ENCODE measurements at places on chromosomes 7 and 10.

- no peak for DNase-seq
These were observed 23.5 kb upstream of the C1QL3 start for GRCh38 chr10:16545116-16545736.

GRCh38 chr10:43249151-43249961, 17.5 kb downstream of the RASGEF1A start:
- no peak for DNase-seq

- no peak for DNase-seq
These were observed 6.9 kb upstream of the TNS3 start for GRCh38 chr7:47588704-47589225.

- DNase-seq, result no peak
These were observed 177.0 kb upstream of the GLI3 start for GRCh38 chr7:42414028-42414427.

DNA sequence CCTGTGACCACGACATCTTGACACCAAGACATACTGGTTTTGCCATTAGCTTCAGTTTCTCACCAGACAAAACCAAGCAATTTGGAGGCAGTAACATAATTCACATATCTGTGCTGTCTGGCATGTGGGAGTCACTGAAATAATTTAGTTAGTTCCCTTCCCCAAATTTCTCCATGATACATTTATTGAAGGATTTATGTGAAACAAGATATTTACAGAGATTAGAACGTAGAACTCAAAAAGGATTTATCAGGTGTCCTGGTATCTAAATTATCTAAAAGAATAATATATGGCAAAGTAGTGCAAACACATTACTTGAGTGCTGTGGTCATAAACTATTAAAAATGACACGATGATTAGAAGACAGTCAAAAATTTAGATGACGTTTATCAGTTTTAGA, 98.7 kb downstream of the ETV1 start:
- no peak for DNase-seq

- DNase-seq, result no peak
These were observed 11.1 kb downstream of the YWHAG start for GRCh38 chr7:76347710-76348109.

DNA sequence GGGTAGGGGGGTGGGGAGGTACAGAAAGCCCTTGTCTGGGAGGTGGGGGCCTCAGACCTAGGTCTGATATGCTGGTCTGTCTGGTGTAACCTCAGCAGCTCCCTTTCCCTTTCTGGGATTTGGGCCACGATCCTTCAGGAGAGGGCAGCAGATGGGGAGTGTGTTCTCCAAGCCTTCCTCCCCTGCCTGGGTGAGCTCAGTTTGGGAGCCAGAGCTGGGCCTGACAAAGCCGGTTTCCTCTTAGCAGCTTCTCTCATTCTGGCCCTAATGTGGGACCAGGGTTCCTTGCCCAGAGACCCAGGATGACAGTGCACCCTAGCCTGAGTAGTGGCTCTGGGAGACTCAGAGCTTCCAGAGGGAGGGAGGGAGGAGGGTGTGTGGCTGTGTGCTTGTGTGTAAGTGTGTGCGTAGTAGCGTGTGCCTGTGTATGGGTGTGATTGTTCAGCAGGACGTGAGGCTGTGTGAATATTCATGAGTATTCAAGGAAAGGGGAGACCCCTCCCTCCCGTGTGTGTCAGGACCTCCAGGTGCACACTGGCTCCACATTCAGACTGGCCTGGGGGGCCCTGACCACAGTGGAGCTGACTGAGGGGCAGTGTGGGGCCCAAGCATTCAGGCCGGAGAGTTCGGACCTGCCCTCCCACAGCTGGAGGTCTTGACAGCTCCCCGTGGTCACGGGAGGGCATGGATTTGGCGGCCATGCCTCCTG, 96.5 kb downstream of the ZMIZ1 start:
- no peak for DNase-seq

DNA sequence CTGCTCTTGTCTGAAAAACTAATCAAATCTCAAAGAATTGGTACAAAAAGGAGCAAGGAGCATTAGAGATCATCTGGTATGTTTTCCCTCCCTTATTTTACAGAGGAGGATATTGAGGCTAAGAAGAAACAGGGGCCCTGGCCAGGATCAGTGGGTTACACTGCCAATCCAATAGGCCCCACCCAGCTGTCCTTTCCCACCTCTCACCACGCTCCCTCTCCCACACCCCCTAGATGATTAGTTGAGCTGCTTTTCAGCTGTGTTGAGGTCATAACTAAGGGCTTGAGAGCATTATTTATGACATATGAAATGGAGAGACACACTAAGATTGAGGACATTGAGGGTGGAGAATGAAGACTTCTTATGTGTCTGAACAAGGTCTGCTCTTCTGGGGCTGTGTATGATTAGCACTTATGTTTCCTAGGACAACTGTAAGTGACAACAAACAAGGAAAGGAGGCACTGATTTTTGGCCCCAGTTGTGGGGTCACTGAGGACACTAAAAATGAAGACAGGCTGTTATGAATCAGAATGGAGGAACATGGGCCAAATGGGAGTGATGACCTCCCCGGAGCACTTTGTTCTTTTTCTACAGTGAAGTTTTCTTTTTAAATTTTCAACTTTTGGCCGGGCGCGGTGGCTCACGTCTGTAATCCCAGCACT, 26.5 kb downstream of the VWA2 start:
- no peak for DNase-seq

DNA sequence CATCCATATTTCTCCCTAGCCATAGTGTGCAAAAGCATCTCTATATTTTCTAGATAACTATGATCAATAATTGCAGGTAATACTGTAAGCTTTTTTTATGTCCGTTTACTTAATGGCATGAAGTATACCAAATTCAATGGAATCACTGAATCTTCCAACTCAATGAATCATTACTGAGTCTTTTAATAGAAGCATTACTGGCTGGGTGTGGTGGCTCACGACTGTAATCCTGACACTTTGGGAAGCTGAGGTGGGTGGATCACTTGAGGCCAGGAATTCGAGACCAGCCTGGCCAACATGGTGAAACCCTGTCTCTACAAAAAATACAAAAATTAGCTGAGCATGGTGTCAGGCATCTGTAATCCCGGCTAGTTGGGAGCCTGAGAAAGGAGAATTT, 372.5 kb downstream of the BMPER start:
- DNase-seq, result no peak

- no peak for DNase-seq
These were observed 8.0 kb downstream of the PSD start for GRCh38 chr10:102410429-102411073.

DNA sequence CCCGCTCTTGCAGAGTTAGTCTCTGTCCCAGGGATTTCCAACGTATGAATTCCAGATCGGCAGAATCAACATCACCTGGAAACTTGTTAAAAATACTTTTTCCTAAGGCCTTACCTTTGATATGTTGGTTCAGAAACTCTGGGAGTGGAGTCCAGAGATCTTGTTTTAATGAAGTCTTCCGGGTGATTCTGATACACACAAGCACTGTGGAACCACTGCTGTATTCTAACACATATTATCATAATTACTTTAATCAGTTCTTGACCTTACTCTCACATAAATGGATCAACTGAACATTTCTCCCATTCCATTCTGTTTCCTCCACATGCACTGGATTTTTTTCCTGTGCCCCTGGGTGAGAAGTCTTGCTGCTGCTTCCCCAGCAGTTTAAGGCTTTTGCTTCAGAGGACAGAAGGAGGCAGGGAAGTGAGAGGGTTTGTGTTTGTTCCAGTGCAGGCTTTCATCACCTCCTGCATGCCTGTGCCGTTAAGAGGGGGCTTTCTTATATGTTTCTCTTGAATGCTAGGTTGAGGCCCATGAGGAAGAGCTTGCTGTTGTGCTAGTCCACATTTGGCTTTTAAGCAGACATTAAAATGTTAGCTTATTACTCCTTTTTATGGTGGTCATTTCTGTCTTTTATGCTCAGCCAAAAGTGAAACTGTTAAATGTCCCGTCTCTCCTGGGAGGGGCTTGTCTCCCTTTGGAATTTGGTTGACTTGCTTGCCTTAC, 32.4 kb downstream of the CCSER2 start:
- DNase-seq, result no peak

Data from GM06990 (cell line).